ENCODE measurements at places on chromosomes 16 and 17.

- no peak for DNase-seq
Observed at GRCh38 chr16:74596586-74596985, 10.3 kb downstream of the GLG1 start.

GRCh38 chr17:22278302-22279275 lies 586.3 kb downstream of the KCNJ18 start:
- DNase-seq, result no peak

DNA sequence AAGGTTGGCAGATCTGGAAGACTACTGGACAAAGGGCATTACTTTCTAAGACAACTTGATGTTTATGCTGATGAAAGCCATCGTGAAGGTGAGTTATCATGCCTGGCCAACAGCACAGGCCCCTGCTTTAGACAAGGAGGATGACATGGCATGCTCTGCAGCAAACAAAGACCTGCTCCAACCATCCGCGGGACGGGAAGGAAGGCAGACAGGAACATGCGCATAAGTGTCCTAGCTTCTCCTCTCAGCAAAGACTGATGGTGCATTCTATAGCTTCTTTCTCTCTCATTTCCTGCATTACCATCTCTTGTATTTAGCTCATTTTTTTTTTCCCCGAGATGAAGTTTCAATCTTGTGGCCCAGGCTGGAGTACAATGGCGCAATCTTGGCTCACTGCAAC lies 5.4 kb downstream of the NPLOC4 start:
- DNase-seq, result no peak

DNA sequence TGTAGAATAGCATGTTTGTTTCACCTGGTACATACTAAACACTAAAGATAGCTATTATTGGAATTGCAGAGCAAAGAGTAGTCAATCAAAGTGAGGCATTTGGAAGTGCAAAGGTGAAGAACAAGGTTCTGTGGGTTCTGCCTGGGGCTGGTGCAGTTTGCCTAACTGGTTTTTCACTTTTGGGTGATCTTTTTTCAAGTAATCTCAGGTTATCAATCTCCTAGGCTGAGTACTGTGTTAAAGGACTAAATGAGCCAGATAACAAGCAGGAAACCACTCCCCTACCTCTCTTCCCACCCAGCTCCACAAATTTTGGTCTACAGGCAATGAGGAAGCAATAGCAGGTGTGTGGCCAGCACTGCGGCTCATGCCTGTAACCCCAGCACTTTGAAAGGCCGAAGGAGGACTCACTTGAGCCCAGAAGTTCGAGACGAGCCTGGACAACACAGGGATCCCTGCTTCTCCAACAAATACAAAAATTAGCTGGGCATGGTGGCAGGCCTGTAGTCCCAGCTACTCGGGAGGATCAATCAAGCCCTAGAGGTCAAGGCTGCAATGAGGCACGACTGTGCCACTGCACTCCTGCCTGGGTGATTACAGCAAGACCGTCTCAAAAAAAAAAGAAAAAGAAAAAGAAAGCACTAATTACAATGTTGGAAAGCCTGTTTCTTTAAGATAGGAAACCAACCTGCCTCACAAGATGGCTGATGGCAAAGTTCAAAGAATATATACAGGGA lies 2.0 kb upstream of the NTAN1 start:
- DNase-seq, result no peak

DNA sequence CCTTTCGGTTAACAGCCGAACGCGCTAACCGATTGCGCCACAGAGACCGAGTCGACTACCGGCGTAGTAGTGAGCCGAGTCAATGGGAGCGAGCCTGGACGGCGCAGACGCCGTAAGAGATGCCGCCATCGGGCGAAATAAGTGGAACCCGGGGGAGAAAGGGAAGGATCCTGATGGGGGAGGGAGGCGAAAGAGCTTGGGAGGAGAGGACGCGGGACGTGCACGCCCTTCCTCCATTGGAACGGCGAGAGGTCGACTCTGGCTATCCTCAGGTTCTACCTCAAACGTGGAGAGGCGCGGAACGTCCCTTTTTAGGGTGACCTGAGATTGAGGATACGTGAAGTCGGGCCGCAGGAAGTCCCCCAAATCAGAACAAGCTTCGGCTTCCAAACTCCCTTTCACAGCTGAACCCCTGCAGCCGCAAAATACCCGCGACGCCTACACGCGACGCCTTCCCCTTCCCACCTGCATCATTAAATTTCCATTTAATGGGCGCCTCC lies 683 bp upstream of the PSMB3 start:
- DNase-seq, result peak; percentile 75

GRCh38 chr17:17235212-17236174 lies 1.5 kb downstream of the FLCN start:
- DNase-seq, result peak; percentile 30

DNA sequence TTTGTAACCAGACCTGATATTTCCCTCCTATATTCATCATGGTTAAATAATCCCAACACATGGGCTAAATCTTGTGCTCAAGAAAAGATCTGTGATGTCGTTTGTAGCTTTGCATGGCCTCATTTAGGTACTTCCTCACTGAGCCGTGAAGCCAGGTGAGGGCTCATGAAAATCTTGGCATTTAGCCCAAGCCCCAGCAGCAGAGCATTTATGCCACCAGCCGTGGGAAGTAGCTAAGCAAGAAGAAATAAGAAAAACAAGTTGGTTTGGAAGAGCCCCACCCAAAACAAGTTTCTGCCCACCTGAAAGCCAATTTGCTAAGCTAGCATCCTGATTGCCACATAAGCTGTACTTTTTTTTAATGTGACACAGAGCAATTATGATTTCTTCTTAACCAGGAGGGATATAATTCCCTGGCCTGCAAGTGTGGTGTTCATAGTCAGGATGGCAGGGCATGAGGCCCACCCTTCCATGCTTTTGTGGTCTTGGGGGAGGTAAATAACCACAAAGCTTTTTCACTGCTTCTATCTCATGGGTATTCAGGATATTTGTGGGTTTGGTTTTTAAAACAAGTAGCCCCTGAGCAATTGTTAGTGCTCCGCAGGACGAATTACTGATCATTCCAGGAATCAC lies 10.5 kb downstream of the TMIGD1 start:
- peak; percentile 60 for DNase-seq

DNA sequence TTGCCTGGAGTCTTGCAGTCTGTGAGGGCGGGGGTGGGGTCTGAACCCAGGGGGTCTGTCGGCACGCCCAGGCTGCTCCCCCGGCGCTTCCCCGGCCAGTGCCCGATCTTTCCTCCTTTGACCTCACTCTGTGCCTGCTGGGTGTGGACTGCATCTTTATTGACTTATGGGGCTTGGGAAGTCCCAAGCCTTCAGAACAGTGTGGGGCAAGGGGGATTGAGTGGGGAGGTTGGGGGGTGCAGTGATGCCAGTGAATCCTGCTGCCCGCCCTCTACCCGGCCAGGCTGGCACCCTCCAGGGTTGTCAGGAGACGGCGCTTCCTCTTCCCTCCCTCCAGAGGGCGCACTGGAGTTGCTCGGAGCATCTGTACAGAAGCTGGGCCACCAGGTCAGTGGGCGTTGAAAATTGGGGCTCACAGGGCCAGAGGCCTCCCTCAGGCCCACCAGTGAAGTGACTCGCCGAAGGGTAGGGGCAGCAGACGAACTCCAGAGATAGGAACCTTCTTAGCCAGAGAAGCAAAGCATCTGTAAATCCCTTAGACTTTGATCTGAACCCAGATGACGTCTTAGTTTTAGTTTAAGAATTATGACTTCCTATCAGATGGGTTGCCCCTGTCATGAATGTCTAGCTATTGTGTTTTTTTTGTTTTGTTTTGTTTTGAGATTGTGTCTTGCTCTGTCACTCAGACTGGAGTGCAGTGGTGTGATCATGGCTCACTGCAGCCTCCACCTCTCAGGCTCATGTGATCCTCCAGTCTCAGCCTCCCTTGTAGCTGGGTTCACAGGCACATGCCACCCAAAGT lies 184.8 kb upstream of the CIBAR2 start:
- DNase-seq, result no peak

DNA sequence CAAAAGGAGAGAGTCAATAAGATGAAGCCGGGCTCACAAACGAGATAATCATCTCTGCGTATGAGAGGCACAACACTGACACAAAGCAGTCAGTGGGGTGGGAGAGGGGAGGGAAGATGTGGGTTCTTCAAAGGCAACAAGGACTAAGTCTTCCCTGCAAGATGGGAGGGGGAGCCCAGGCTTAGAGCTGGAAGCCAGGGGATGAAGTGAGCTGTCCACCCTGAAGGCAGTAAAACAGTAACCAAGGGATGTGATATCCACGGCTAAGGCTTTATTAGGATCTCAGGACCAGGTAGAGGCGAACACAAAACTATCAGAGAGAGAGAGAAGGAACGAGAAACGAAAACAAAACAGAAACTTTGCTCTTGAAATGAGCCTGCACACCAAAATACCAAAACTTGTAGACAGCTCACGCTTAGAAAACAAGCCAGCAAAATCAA lies 115.9 kb downstream of the DYNLRB2 start:
- DNase-seq, result no peak

GRCh38 chr17:78353834-78354233 lies 6.0 kb downstream of the SOCS3 start:
- DNase-seq, result no peak

- no peak for DNase-seq
Observed at GRCh38 chr17:27549251-27549893, 81.6 kb upstream of the LGALS9 start.

DNA sequence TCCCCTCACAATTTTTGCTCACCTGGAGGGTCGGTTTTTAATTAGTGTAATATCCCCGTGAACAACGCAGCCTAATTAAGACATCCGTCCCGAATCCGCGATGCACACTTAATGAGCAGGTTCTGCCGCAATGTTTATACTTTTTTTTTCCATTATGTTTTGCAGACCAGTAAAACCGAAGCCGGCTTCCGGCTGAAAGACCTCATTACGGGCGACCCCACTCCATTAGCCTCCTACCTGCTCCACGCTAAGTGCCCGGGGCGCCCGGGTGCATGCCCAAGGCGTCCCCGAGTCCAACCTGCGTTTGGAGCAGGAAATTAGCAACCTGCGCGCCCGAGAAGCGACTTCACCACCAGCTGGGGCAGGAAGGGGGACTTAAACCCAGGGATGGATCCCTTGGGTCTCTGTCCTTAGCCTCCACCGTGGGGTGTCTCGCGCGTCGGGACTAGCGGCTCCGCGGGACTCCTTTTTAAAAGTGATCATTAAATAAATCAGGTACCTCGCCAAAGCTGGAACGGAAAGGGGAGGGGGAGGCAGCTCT lies 1.7 kb downstream of the RBFOX3 start:
- no peak for DNase-seq

- DNase-seq, result no peak
Observed at GRCh38 chr17:45821147-45821546, 23.5 kb upstream of the SPPL2C start.

DNA sequence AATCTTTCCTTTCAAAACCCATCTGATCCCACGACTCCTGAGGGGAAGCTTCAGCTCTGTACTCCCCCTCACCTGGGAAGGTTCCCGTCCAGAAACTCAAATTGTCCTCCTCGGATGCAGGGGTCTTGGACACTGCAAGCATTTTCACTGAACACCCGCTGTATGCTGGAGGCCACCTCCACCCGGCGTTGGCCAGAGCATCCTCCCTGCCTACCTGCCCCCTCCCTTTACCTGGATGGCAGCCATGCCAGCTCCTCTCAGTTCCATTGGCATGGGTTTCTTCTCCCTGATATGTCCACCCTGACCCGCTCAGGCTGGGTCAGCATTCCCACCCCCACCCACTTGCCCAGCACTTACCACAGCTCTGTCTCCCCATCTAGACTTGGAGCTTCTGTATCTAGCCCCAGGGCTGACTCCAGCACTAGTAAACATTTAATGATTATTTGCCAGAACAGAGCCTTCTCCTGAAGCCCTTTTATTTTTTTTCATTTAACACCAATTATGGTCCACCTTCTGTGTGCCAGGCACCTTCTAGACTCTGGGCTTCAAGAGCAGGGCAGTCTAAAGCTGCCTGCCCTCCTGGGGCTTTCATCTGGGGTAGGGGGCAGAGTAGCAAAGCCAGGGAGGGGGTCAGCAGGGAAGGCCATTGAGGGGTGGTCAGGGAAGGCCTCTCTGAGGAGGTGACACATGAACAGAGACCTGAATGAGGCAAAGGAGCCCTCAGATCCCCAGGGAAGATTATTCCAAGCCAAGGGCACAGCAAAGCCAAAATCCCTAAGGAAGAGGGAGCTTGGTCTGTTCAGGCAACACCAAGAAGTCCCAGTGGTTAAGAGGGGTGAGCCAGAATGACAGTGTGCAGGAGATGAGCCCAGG lies 8.9 kb upstream of the KRT19 start:
- DNase-seq, result no peak

DNA sequence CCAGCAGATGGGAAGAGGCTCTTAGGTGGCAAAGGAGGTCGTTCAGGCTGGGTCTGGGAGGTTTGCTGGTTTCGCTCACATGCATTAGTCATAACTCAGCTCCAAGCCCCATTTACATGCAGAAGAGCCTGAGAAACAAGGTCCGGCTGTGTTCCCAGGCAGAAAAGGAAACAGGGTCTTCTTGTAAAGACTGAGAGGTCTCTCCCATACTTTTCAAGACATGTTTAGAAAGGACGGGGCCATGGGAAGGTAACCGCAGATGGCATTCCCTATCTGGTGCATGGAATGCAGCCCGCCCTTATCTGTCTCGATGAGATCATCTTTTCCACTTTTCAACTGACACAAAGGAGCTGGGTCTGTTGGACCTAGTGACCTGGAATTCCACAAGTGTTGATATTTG lies 389.0 kb upstream of the CDH11 start:
- no peak for DNase-seq

GRCh38 chr17:29574732-29575510 lies 6.4 kb downstream of the TP53I13 start:
- DNase-seq, result no peak

GRCh38 chr17:74045608-74046280 lies 157.7 kb upstream of the RPL38 start:
- DNase-seq, result no peak

GRCh38 chr17:43025766-43026537 lies 921 bp downstream of the RND2 start:
- no peak for DNase-seq

DNA sequence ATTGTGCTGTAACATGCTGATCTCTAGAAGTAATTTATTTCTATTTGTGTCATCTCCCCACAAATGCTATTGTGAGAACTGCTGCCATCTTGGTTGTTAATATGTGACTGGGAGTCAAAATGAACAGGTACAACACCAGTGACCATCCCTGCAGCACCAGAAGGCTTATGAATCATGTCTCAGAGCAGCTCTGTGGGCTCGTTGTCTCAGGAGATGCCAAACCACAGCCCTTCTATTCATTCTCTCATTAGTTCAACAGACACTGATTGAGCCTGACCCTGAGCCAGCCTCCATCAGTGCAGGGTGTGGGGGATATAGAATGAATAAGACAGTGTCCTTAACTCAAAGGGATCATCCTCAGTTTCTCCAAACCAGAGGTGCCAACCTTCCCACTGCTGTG lies 92.5 kb downstream of the UTP18 start:
- DNase-seq, result no peak

- DNase-seq, result no peak
Observed at GRCh38 chr16:75379339-75379738, 54.0 kb downstream of the CFDP1 start.

GRCh38 chr16:85911251-85911930 lies 12.4 kb downstream of the IRF8 start:
- DNase-seq, result no peak

DNA sequence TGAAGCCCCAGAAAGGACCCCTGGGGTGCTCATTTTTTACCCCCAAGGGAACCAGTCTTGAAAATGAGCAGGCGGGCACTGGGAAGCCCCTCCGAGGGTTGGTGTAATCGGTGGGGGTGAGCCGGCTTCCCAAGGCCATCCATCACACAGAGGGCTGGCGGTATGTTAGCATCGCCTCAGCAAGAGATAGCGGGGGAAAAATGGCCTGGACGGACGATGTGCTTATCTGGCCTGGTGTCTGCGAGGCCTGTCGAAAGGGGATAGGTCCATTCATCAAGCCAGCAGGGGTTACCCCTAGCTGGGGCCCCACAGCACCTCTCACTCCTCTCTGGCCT lies 188.9 kb downstream of the IRF8 start:
- DNase-seq, result no peak

Data from NCI-H510A (cell line).